Activated effector memory CD4-positive, alpha-beta T cell treated with Interleukin-2 at 50 U/mL for 16 hours (primary cell): ENCODE measurements at places on chromosomes 2 and 18.

- no peak for DNase-seq
Observed at GRCh38 chr2:234887195-234887594, 64.6 kb upstream of the SH3BP4 start.

- DNase-seq = no peak
Observed at GRCh38 chr2:223884399-223884798, 47.0 kb upstream of the AP1S3 start.

DNA sequence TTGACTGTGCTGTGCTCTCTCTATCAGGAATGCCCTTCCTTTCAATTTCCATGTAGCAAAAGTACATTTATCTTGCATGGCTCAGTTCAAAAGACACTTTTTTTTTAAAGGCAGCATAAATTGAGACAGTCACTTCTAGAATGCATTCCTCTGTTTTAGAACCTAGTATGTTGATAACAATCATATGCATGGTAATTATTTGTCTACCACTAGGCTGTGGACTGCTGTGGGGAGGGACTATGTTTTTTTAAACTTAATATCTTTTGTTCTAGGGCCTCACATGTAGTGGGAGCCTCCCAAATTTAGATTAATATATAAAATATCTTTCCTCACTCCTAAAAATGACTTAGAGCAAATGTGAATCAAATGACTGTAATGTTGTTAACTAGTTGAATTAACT lies 269.9 kb downstream of the MEIS1 start:
- DNase-seq = no peak

DNA sequence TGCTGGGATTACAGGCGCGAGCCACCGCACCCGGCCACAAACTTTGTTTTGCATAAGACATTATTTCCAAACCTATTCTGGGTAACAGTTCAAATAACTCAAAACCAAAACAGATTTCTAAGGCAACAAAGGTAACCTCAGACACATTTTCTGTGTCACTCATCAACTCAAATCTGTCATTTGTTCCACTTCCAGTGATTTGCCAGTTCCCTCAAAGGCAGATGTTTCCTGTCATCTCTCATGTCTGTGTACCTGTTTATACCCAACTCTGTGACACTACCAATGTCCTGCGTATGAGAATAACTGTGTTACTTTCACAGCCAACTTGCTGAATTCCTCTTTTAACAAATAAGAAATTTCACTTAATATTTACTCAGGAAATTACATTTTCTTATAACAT lies 54.4 kb downstream of the SCN3A start:
- DNase-seq = no peak

- no peak for DNase-seq
Observed at GRCh38 chr18:13548966-13549879, 177.1 kb downstream of the FAM210A start.

DNA sequence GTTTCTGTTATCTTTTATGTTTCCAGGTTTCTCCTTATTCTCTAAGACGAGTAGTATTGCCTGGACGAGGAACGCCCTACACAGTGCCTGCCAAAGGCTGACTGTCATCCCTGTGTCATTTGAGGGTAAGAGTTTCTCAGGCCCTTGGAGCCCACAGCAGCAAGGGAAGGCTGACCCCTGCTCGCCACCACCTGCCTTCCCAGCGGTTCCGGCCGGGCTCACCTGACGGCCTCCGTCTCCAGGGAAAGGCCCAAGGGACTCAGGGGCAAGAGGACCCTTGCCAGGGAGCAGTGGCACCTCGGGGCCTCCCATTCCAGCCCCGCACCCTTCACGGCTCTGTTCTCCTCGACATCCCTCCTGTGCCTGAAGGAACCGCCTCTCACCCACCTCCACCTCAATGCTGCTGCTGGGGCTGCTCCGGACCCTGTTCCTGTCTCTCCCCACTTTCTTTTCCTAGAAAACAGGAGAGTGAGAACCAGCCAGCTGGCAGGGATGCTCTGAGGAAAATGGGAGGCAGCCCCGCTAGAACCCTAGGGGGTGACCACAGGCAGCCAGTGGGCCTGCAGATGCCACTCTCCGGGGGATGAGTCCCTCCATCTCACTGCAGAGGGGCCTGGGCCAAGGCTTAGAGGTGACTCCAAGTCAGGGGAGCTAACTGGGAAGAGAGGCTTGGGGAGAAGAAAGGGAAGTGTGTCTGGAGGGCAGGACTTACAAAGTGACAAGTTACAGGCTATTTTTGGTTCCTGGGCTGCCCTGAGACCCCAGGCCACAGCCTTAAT lies 1.9 kb downstream of the LIMS2 start:
- no peak for DNase-seq

- DNase-seq = no peak
Observed at GRCh38 chr2:136801661-136802060, 36.3 kb downstream of the THSD7B start.

GRCh38 chr18:44704135-44704789 lies 23.6 kb downstream of the SETBP1 start:
- no peak for DNase-seq

DNA sequence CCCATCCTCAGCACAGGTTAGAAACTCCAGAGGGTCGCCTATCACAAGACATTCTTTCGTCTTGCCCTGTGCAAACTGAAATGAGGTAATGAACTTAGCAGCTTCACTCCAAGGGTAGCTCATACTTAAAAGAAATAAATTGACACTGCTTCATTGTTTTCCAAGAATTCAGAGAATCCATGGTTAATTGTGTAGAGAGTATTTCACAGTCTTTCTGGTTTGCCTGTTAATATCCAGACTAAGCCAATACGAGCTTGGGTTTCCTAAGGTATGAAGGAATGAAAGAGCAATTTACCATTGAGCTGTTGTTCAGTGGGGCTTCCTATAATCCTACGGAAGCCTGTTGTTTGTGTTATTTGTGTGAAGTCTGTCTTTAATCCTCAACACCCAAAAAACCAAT lies 58.7 kb downstream of the FAM124B start:
- DNase-seq = no peak

DNA sequence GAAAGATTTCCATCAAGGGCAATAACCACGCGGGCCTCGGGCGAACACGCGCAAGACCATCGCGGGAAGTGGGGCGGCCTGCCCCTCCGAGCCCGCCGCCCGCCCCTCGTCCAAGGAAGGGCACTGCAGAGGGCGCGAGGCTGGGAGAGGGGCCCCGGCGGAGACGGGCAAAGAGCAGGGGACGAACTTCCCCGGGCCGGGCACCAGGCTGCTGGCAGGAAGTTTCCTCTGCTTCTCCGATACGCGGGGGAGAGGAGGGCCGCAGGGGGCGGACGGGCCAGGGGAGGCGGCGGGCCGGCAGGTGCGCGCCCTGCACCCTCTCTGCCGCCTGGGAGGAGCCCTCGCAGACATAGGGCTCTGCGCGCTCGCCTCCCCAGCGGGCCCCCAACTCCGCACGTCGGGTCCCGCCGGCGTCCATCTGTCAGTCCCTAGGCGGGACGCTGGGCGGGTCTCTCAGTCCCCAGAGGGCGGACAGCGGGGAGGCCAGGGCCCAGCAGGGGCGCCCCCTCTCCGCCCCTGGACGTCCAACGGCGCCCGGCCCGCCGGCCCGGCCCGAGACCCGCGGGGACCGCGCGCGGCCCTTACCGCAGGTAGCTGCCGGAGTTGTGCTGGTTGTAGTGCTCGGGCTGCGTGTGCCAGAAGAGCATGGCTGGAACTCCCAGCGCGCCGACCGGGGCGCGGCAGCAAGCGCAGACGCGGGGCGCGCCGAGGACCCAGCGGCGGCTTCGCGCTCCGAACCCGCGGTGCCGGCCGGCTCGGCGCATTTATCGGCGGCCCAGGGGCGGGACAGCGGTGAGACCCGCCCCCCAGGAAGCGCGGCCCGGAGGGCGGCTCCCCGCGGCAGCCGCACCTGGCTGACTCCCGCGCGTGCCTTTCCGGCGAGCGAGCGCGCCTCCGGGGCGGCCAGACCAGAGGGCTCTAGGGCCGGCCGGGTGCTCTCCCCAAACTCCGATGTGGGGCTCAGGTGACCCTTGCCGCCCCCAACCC lies at the start of gene TFCP2L1:
TSS of gene TFCP2L1 (minus strand) at position 740 of the 987 bp plus-strand sequence. CDS start at position 647, 93 bp downstream.
- no peak for DNase-seq

- DNase-seq = no peak
Observed at GRCh38 chr2:46002507-46002883, 294.7 kb upstream of the EPAS1 start.

DNA sequence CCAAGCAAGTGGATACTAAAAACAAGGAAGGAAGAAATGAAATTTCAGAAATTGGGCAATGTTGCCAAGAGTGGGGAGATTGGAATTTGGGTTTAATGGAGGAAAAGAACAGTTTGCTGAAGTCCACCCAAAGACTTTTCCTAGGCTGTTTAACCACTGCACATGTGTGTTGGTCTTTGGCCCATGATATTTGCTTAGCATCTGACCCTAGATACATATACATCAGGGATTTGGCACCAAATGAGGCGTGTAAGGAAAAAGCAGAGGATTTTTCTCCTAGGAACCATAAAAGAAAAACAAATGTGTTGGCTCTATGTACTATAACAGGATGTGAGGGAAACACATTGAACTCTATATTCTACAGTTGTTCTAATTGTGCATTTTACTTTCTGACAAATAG lies 80.7 kb upstream of the CD28 start:
- DNase-seq = no peak

DNA sequence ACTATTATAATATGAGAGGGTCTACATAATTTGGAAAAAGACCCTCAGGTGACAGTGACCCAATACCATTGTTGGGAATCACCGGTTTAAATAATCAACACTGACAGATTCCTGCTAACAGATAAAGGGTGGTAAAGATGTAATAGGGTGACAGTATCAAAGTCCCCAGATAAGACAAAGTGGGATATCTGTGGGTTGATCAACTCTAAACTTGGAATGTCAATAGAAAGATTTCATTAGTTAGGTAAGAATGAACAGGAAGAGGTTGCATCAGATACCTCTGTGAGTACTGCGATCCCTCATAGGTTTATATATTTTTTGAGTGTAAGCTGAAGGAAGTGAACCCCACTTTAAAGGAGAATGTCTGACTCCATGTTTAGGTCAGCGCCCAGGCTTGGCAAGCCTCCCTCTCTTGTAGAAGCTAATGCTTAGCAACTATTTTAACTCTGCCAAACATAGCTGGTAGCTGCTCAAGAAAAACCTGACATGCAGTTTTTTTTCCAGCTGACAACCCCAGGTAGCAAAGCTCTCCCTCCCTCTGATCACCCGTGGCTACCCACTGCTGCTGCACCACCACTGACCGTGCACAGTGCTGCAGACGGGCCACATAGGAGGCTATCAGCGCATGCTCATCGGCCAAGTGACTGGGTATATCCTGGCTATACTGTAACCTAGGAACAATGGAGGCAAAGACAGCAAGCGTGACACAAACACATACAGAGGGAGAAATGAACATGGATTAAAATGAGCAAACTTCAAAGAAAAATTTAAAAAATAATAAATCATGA lies 113.3 kb upstream of the DNMT3A start:
- no peak for DNase-seq

- no peak for DNase-seq
Observed at GRCh38 chr2:209956271-209956670, 46.2 kb upstream of the RPE start.

- no peak for DNase-seq
Observed at GRCh38 chr2:108330979-108331378, 42.3 kb downstream of the SULT1C2 start.

- DNase-seq = no peak
Observed at GRCh38 chr2:151498178-151498577, 88.5 kb downstream of the RIF1 start.
